K562 (cell line): ENCODE measurements at places on chromosomes 5 and 9. TPM values are rescaled to one million over a fixed set of nuclear protein-coding genes. Genes with fewer than 3 reads are reported as not detected.

DMRT1 gene
- polyA plus RNA-seq: not detected in 2 replicates

PCDHGA6 gene
- 0.08 and 0.24 TPM in 2 replicates for polyA plus RNA-seq

- DNase-seq: no peak
Observed at GRCh38 chr5:6396043-6396442, 17.7 kb upstream of the MED10 start.

DNA sequence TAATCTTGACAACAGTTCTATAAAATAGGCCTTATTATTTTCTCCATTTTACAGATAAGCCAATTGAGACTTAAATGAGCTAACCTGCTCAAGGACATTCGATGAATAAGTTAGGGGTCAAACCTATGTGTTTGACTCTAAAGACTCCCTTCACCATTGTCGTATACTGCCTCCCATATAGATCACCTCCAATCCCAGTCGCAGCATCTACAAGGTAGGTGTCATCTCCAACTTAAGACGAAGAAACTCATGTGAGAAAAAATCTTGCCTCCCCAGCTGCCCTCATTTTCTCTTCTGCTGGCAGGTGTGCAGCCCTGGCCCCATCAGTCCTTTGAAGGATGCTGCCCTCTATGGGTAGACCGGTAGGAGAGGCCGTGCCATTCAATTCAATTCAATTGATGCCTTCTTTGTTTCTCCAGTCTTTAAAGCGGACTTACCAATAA is 75.2 kb upstream of the SMARCA2 start:
- DNase-seq: peak; percentile 7

DNA sequence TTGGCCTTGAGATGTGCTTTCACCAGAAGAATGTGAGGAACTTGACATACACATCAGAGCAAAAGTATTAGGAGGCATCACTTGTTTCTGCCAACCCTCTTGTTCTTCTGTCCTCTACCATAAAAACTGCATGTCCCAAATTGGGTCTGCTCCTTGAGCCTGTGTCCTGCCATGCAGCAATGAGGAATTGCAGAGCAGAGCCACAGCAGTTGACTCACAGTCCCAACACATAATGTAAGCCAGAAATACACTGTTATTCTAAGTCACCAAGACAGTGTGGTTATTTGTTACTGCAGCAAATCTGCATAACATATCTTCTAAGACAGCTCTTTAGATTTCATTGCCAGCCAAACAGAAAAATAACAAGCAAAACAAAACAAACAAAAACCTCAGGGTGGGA is 598.2 kb downstream of the PRELID2 start:
- no peak for DNase-seq

- DNase-seq: no peak
Observed at GRCh38 chr9:24587883-24588282, 42.2 kb upstream of the IZUMO3 start.

GRCh38 chr5:57687596-57687995 is 205.0 kb upstream of the ACTBL2 start:
- DNase-seq: no peak

INIP gene
- 26.0 and 30.0 TPM in 2 replicates for polyA plus RNA-seq

DNA sequence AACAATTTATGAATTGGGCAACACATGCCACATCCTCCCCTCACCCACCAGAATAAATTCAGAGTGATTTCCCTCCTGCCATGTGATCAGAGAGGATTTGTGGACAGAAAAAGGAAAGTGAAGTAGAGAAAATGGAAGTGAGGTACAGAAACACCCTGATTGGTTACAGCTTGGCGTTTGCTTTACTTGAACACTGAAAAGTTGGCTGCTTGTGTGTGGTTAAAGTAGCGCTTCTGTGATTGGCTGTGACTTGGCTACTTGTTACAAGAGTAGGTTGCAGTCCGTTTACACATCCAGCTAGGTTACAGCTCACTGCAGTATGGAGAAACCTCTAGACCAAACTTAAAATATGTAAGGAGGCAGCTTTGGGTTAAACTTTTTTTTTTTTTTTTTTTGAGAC is 205.2 kb upstream of the ZNF608 start:
- no peak for DNase-seq

ARHGEF28 gene
- not detected in 2 replicates for polyA plus RNA-seq

- no peak for DNase-seq
Observed at GRCh38 chr9:137545123-137545522, 5.1 kb downstream of the PNPLA7 start.

GRCh38 chr9:1515557-1515956 is 465.4 kb downstream of the DMRT2 start:
- DNase-seq: no peak

- no peak for DNase-seq
Observed at GRCh38 chr5:91976451-91976850, 593.3 kb upstream of the ARRDC3 start.

TMEM174 gene
- not detected in 2 replicates for polyA plus RNA-seq

- no peak for DNase-seq
Observed at GRCh38 chr5:176740702-176741496, 69.5 kb upstream of the UNC5A start.

DNA sequence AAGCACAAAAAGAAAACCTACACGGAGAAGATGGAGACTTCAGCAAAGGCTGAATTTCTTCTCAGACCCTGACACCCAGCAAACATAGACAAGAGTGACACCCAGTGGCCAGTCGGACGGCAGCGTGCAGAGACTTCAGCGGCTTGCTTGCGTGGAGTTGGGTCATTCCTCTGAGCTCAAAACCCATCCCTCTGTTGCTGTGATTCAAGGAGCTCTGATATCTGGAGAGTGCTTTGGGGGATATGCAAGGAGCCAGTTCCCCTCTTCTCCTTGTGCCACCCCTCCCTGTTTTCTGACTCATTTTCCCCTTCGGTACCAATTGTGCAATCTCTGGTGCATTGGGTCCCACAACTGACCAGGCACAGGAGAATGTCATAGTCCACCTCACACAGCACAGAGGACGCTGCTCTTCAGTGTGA is 27.5 kb downstream of the SH3TC2 start:
- peak; percentile 58 for DNase-seq

DNA sequence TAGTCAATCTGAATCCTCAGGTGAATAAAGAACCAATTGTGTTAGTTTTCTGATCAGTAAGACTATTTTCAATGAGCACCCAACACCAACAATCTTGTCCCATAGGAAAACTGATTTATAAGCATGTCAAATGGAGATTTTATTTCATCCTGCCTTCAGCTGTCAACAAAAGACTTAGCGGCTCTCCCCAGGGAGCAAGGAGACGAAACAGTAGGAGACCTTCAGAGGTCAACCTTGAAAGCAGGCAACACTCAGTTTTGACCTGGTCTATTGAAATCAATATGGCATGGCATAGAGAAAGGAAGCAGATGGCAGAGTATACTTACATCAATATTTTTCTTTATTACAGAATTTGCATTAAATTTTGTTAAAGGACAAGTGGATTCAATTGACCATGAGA is 34.1 kb downstream of the ZNF622 start:
- no peak for DNase-seq

DNA sequence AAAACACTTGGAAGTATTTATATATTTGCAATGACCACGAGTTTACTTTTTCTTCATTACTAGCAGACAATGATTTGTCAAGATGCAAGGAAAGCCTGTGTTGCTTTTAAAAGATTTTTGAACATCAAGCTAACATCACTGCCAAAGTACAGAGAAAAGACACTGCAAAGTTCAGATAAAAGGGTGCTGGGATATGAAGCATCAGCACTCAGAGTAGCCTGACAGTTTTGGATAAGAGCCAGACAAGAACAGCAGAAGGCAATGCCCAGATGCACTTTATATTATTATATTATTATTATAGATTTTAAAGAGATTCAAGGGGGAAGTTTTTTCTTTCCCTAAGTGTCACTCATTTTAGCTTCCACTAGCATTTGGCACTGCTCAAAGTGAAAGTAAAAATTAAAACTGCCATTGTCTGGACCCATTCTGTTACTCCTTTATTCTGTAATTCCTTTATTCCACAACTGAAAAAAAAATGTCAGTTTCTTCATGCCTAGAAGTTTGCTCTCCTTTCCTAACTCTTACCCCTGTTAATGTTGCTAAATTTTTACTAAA is 240.6 kb downstream of the EFNA5 start:
- DNase-seq: no peak

LHX3 gene
- not detected in 2 replicates for polyA plus RNA-seq

DNA sequence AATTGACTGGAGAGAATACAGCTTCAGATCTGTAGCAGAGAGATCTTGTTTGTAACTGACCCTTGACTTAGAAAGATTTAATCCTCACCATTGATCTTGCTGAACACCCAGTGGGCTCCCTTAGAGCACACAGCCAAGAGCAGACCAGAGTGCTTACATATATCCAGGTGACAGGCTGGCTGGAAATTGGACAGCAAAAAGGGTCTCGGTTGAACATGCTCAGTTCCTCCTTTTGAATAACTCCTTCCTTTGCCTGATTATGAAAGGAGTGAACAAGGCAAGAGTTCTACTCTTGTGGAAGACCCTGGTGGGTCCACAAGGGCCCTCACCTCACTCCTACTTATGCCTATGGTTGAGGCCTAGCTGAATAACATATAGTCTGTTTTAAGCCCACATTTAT is 134.2 kb upstream of the LHFPL2 start:
- DNase-seq: no peak

GRCh38 chr5:78514427-78515330 is 133.9 kb downstream of the LHFPL2 start:
- DNase-seq: no peak

DNA sequence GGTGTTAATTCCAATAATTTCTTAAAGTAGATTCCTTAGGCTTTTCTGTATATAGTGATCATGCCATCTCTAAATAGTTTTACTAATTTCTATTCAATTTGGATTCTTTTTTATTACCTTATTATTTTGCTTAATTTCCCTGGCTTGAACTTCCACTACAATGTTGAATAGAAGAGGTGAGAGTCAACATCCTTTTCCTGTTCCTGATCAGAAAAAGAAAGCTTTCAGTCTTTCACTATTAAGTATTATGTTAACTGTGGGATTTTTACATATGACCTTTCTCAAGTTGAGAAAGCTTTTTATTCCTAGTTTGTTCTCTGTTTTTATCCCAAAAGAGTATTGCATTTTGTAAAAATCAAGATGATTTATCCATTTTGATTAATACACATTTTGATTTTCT is 574.5 kb upstream of the TLE4 start:
- no peak for DNase-seq

DNA sequence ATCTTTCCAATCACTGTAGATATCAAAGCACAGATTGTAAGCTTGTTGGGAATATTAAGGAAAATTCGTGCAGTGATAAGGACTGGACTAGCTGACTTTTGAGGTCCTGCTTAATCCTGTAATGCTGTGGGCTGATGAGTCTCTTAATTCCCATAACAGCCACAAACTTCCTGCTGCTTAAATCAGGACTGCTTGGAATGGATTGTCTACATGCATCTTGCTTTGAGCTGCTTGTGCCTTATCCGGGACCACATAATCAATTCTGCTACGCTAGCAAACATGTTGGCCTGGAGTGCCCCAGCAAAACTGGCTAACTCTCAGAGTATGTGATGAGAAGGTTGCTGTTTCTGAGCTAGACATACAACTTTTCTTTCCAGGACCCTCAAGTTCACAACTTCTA is 79.6 kb downstream of the SNCAIP start:
- DNase-seq: no peak

GRCh38 chr5:167351316-167351715 is 940.1 kb upstream of the WWC1 start:
- DNase-seq: no peak

DNA sequence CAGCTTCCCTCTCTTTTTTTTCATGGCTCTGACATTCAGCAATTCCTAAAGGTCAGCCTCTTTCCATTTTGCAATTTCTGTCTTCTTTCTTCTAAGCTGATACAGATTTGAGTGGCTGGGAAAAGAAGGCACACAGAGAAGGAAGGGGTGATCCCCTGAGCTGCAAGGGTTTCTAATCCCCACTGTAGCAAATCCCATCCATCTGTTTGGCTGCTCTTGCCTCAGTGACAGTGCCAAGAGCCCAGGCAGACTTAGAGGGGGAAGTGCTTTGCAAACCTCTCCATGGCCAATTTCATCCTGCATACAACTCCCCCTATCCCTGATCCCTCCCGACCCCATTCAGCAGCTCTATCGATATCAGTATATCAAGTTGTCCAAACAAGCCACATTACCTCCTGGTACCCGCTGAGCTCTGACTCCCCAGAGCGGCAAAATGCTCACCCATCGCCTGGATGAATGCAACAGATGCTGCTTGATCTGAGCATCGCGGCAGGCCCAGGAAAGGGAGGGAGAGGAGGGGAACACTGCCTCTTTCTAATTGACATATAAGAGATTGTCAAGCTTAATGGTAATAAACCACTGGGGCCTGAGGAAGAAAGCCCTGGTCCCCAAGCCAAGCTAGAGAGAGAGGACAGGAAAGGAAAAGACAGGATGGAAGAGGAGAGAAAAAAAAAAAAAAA is 268.9 kb downstream of the ASTN2 start:
- DNase-seq: no peak

DNA sequence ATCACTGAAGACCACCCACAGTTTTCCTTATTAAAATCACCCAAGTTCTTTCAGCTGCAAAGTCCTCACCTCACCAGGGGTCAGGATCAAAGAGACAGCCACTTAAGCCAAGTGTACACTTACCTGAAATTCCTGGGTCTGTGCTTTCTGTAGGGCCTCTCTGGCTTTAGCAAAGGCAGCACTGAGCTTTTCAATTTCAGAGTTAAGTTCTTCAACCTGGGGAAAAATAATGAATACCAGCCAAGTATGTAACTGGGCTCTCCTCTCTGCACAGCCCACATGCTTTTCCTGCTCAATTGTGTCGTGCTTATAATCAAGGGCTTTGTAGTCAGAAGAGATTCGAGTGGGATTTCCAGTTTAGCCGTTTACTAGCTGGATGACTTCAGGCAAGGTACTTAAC is 55.1 kb downstream of the CDK5RAP2 start:
- DNase-seq: no peak

- DNase-seq: no peak
Observed at GRCh38 chr5:144712090-144712489, 541.4 kb downstream of the KCTD16 start.

TMOD1 gene
- 15.5 and 16.7 TPM in 2 replicates for polyA plus RNA-seq

DNA sequence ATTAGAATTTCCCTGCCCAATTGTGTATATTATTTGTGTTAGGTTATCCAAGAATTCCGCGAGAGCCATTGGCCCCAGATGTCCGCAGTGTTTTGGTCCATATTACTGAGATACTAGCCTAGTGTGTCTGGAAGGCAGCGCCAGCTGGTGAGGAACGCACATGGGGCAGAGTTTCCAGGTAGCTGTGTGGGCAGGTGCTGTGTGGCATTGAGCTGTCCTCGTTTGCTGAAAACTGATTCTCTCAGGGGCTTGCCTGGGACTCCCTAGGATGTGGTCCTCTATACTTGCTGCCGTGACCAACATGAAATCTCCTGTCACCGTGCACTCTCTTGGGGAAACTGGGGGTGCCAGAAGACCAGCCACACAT is 288.7 kb downstream of the FANCC start:
- DNase-seq: no peak

GPR150 gene
- not detected in 2 replicates for polyA plus RNA-seq
